ENCODE measurements at places on chromosomes 13 and 19. TPM values are rescaled to one million over a fixed set of nuclear protein-coding genes. Genes with fewer than 3 reads are reported as not detected.

Gene IZUMO4
- total RNA-seq: 10.1 TPM

Gene INSR
- 0.20 TPM for total RNA-seq

Gene PARP4
- 78.8 TPM for total RNA-seq

Gene ZNF439
- total RNA-seq: 6.0 TPM

Gene ONECUT3
- not detected for total RNA-seq

Data from activated CD8-positive, alpha-beta memory T cell treated with anti-CD3 and anti-CD28 coated beads, Interleukin-2, amount 10 ng/mL, durations not matched to agents 7 days and 5 days (primary cell).